ENCODE measurements at places on chromosomes 11 and 22.

GRCh38 chr22:27799827-27800249 lies 1.7 kb downstream of the MN1 start:
- no peak for DNase-seq

GRCh38 chr11:96465512-96465911 lies 75.7 kb downstream of the JRKL start:
- no peak for DNase-seq

DNA sequence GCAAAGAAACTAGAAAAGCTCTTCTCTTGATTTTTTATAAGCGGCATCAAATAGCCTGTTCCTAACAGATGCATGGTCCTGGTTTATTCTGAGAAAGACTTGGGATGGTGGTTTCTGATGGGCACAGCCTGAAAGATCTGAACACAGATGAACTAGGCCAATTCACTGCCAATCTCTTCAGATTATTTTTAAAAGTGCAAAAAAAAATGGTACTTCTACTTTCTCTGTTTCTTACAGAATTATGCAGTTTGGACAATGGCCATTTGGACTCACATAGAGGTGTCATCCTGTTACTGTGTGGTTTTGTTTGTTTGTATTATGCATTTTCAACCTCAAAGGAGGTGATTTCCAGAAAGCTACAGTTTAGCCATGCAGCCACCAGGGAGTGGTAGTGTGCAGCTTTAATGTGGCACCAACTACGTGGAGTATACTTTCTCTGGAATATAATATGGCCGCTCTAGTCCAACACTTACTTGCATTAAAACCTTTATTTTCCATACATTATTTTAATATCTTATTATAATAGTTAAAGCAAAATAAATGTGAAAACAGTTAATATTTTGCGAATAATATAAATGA lies 469.8 kb upstream of the KIRREL3 start:
- no peak for DNase-seq

GRCh38 chr11:31720225-31720624 lies 90.9 kb downstream of the PAX6 start:
- no peak for DNase-seq

DNA sequence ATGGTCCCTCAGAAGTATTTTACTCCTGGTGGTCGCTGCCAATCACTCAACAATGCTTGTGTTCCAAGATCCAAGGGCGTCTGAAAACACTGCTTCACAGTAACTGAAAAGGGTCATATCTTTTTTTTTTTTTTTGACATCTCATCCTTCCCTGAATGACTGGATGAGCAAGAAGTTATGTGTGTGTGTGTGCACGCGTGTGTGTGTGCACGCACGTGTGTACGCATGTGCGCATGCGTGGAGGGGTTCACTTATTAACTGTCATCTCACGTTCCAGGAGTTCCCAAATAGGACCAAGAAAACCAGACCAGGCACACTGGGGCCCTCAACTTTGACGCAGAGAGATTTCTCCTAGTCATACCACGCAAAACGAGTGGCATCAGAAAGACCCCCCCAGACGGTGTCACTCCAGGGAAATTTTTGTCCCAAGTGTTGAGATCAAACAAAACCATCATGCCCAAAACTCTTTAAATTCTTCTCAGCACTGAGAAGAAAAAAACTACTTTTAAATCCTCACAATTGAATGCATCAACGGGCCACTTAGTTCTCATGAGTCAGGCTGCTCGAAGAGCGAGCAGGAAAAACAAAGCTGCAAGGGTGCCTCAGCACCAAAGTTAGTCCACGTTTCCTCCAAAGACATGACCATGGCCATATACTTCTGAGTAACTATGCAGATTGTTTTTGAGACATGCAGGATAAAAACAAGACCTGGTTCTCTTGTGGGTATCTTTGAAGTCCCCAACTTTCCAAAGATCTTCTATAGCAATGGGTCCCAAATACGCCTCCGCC lies 12.9 kb downstream of the MN1 start:
- no peak for DNase-seq

- DNase-seq: no peak
Observed at GRCh38 chr11:8564526-8564925, 29.5 kb downstream of the STK33 start.

DNA sequence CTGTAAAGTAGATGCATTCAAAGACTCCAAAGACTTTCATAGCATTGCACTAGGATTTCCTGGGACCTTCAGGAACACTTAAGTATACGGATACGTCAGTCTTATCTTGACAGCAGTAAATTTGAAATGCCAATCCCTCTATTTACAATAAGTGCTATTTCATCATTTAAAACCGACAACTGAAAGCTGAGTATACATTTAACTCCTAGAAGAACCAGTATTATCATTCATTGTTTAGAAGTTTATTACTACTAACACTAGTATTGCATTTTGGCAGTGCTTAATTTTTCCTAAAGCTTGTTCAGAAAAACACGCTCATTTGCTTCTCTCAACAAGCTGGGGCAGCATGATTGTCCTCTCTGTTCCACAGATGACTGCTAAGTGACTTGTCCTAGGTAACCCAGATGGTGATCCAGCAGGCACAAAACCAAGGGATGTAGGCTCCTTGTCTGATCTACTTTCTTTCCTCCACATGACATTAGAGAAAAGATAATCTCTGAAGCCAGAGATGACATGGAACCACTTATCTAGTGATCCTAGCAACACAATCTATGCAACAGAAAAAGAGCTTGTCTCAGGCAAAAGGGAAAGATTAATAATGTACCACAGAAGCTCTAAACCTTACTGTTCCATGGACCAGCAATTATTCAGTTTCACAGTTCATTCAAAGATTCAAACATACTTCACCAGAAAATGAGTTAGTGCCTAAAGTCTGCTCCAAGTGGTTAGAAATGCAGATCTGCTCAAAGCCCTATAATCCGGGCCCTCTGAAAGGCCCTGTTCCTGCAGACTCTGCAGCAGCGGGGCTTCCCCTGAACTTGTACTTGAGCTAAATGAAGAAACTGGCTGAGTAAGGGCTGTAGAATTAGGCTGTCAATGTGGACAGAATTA lies 5.2 kb downstream of the MAML2 start:
- DNase-seq: no peak

DNA sequence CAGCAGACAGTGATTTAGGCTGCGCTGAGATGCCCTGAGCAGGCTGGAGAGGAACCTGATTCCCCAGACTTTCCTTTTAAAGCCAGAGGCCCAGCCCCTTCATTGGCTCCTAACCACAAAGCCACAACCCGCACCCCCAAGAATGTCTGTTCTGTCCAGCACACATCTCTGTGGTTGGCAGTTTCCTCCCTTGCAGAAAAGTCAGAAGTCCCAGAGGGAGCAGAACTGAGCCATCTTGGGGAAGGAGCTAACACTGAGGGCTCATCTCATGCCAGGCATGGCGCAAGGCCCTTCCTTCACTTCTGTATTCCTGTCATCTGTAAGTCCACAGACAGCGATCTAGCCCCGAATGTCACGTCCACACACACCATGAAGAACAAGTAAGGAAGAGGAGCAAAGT lies 97.1 kb upstream of the SYT13 start:
- DNase-seq: no peak

DNA sequence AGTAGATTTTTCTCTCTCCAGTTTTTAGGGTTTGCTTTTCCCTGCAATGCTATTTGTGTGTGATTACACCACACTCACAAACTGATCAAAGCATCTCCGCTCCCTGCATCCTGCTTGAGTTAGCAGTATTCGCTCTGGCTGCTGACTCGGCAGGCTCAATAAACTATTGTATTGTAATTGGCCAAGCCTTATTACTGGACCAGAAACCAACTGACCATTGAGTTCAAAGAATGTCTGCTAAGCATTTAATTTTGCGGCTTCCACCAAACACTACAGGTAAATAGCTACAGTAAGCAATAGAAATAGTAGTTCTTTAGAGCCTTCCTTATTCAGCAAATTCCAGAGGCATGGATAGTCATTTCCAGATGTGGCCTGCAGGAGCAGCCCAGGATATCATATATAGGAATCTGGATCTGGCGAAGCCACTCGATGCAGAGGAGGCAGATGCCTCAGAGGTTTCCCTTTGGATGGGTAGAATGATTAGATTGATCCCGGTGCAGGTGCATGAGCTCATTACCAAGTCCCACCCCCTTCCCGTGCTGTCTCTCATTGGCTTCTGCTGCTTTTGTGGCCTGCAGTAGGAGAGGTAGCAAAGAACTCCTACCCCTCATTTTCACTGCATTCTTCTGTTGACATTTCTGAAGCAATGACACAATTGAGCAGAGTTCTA lies 77.3 kb downstream of the COMMD9 start:
- no peak for DNase-seq

DNA sequence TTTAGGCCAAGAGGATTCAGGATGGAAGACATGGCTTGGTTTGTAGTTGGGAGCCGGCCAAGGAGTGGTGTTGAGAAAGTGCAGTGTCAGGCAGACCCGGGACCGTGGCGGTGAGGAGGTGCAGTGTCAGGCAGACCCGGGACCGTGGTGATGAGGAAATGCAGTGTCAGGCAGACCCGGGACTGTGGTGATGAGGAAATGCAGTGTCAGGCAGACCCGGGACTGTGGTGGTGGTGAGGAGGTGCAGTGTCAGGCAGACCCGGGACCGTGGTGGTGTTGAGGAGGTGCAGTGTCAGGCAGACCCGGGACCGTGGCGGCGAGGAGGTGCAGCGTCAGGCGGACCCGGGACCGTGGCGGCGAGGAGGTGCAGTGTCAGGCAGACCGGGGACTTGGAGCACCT lies 59.7 kb downstream of the LRP5 start:
- no peak for DNase-seq

- no peak for DNase-seq
Observed at GRCh38 chr22:48838376-48838775, 989.3 kb downstream of the BRD1 start.

- no peak for DNase-seq
Observed at GRCh38 chr22:25013607-25014006, 61.1 kb downstream of the KIAA1671 start.

GRCh38 chr11:449889-450808 lies at the start of gene PTDSS2:
TSS of gene PTDSS2 (plus strand) at chr11:450279. CDS start at chr11:450456, 177 bp downstream.
- peak; percentile 92 for DNase-seq

- DNase-seq: no peak
Observed at GRCh38 chr11:104098132-104098531, 61.7 kb downstream of the DDI1 start.

GRCh38 chr22:18113680-18114394 lies 3.2 kb downstream of the TUBA8 start:
- DNase-seq: no peak

- no peak for DNase-seq
Observed at GRCh38 chr11:9208726-9209501, 56.2 kb downstream of the DENND5A start.
